ENCODE measurements at places on chromosomes 3 and 15. TPM values are rescaled to one million over a fixed set of nuclear protein-coding genes. Genes with fewer than 3 reads are reported as not detected.

SLC22A14 gene
- total RNA-seq, result not detected

GRK7 gene
- not detected for total RNA-seq

PGBD4 gene
- total RNA-seq, result 1.1 TPM

GRCh38 chr15:33419701-33420100 lies 108.9 kb downstream of the RYR3 start:
- H3K27ac ChIP-seq, result no peak overlapping the region
- no peak for DNase-seq
- no peak overlapping the region for H3K4me3 ChIP-seq
- no peaks in the 10 kb centered on the region for H3K36me3 ChIP-seq
- no peaks in the 10 kb centered on the region for H3K4me1 ChIP-seq

GRCh38 chr3:52236424-52236886 lies 2.5 kb downstream of the TWF2 start:
- H3K27ac ChIP-seq, result peak overlapping the region; percentile 80
- no peaks in the 10 kb centered on the region for H3K27me3 ChIP-seq
- DNase-seq, result no peak
- no peaks in the 10 kb centered on the region for H3K36me3 ChIP-seq

- H3K4me1 ChIP-seq, result peaks cover 12% of the 10 kb centered on the region
- H3K36me3 ChIP-seq, result no peaks in the 10 kb centered on the region
- H3K27ac ChIP-seq, result peak overlapping the region; percentile 2
- no peak overlapping the region for H3K4me3 ChIP-seq
- H3K27me3 ChIP-seq, result no peaks in the 10 kb centered on the region
Observed at GRCh38 chr3:49618412-49618811, 55.7 kb upstream of the APEH start.

DNA sequence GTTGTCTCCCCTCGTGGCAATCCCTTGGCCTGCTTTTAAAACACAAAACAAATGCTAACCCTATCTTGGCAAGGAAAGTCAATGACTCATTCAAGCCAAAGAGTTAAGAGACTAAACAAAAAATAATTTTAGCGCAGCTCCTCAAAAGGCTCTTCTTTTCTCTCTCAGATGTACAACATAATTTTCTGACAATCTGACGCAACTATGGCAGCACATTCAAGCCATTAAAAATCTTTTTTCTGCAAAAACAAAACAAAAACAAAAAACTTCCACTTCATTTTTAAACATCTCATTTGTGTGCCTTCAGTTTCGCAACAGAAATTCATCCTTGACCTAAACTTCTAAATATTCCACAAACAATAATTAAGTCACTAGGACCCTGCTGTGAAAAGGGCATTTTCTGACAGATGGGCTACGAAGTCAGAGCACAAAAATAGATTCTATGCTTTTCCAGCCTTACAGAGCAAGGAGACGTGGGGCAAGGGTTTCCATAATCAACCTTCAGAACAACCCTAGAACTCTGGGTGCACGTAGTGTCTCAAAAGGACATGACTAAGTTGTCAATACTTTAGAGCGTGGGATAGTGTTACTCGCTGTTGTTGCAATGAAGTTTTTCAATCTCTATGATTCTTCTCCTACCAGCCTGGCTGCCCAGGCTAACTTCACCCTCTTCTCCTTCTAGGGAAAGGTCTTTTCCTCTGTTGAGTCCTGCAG lies 84.3 kb downstream of the MB21D2 start:
- peak overlapping the region; percentile 35 for H3K27ac ChIP-seq
- no peak overlapping the region for H3K4me3 ChIP-seq
- H3K27me3 ChIP-seq, result no peaks in the 10 kb centered on the region
- H3K36me3 ChIP-seq, result 0 out of 2 replicates have a peak, but pooled peaks cover 3% of the 10 kb centered on the region
- peaks cover 51% of the 10 kb centered on the region for H3K4me1 ChIP-seq
- DNase-seq, result no peak

GRCh38 chr15:85380812-85381642 lies 624 bp downstream of the AKAP13 start:
- peaks cover 30% of the 10 kb centered on the region for H3K4me1 ChIP-seq

- peaks cover 9% of the 10 kb centered on the region for H3K27me3 ChIP-seq
- DNase-seq, result peak; percentile 44
- no peaks in the 10 kb centered on the region for H3K36me3 ChIP-seq
- H3K27ac ChIP-seq, result no peak overlapping the region
- H3K4me1 ChIP-seq, result peaks cover 37% of the 10 kb centered on the region
Observed at GRCh38 chr3:195908694-195909581, 587 bp upstream of the TNK2 start.

GRCh38 chr3:78529601-78530000 lies 1238.2 kb downstream of the ROBO1 start:
- H3K4me1 ChIP-seq, result no peaks in the 10 kb centered on the region
- H3K36me3 ChIP-seq, result no peaks in the 10 kb centered on the region
- no peak overlapping the region for H3K4me3 ChIP-seq
- H3K27ac ChIP-seq, result no peak overlapping the region

GRCh38 chr3:124044956-124045355 lies 53.0 kb upstream of the ROPN1 start:
- no peaks in the 10 kb centered on the region for H3K4me1 ChIP-seq
- DNase-seq, result no peak
- H3K27ac ChIP-seq, result no peak overlapping the region
- H3K36me3 ChIP-seq, result no peaks in the 10 kb centered on the region
- no peaks in the 10 kb centered on the region for H3K27me3 ChIP-seq

DNA sequence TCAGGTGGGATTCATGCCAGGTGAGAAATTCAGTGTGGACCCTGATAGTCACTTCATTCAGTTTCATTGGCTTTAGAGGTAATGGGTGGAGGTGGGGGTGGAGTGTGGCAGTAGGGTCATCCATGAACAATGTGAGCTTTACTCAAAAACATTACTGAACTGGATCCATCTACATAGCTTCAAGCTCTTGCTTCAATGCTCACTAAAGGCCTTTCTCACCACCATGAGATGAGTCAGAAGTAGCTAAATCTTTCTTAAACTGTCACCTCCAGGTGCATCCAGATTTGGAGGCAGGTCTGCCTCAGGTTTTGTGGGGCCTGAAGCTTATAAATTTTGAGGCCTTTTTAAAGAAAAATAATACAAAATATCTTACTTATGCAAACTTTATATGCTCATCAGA lies 363.6 kb downstream of the CHST2 start:
- H3K4me1 ChIP-seq, result peaks cover 16% of the 10 kb centered on the region

DNA sequence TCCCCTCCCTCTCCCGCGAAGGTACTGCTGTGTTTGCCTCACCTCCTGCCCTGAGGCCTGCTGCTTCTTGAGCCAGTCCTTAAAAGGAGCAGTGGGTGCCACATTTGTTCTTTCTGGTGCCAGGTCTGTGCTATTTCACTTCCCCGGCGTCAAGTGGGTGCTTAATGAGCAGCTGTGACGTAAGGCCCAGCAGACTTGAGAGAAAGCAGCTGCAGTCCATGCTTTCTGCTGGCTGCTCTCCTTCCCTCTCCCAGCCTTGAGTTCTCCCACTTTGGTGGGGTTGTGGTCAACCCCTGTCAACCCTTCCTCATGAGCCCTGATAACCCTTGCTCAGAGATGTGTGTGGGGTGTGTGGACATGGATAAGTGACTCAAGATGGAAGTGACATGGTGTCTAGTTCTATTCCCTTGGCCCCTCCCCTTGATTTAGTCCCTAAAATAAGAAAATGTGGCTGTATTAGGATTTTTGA lies 6.9 kb downstream of the INAFM2 start:
- peaks cover 55% of the 10 kb centered on the region for H3K4me1 ChIP-seq
- no peak overlapping the region for H3K4me3 ChIP-seq
- H3K36me3 ChIP-seq, result peaks cover 15% of the 10 kb centered on the region

DNA sequence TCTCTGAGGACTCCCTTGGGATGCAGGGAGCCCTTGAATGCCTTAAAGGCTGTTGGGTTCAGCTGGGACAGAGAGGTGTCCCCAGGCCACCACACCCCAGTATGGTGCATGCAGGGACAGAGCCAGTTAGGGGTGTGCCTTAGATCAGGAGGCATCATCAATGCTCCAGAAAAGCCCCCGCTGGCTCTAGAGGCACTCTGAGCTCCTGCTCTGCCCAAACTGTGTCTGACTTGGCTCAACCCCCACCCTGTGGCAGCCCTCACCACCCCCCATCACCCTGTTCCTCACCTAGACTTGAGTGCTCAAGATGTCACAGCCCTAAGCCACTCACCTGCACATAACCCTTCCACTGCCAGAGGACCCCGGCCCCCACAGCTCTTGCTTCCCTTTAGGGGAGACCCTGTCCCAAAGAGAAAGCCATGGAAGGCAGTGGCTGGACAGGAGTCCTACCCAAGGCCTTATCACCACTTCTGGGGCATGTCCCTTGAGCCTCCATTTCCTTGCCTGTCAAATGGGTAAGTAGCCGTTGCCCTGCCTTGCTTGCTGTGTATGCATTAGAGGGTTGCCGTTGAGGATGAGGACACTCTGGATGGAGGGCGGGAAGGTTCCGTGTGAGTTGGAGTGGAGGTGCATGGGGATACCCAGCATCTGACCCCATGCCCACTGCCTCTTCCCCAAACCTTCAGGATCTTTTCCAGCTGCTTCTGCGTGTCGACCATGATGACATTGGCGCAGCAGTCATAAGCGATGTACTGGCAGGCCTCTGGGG lies 41.4 kb downstream of the ACSBG1 start:
- no peaks in the 10 kb centered on the region for H3K4me1 ChIP-seq
- H3K27me3 ChIP-seq, result no peaks in the 10 kb centered on the region
- no peak overlapping the region for H3K4me3 ChIP-seq
- no peak for DNase-seq
- no peaks in the 10 kb centered on the region for H3K36me3 ChIP-seq

GRCh38 chr3:13027154-13027553 lies 46.1 kb downstream of the IQSEC1 start:
- no peak overlapping the region for H3K4me3 ChIP-seq
- H3K27me3 ChIP-seq, result no peaks in the 10 kb centered on the region
- peaks cover 11% of the 10 kb centered on the region for H3K4me1 ChIP-seq
- H3K36me3 ChIP-seq, result no peaks in the 10 kb centered on the region
- peak; percentile 61 for DNase-seq

GRCh38 chr15:71052356-71052755 lies 62.9 kb upstream of the THSD4 start:
- peaks cover 21% of the 10 kb centered on the region for H3K4me1 ChIP-seq
- H3K27ac ChIP-seq, result no peak overlapping the region
- no peak for DNase-seq
- no peak overlapping the region for H3K4me3 ChIP-seq
- 0 out of 2 replicates have a peak, but pooled peaks cover 3% of the 10 kb centered on the region for H3K36me3 ChIP-seq
- no peaks in the 10 kb centered on the region for H3K27me3 ChIP-seq

DNA sequence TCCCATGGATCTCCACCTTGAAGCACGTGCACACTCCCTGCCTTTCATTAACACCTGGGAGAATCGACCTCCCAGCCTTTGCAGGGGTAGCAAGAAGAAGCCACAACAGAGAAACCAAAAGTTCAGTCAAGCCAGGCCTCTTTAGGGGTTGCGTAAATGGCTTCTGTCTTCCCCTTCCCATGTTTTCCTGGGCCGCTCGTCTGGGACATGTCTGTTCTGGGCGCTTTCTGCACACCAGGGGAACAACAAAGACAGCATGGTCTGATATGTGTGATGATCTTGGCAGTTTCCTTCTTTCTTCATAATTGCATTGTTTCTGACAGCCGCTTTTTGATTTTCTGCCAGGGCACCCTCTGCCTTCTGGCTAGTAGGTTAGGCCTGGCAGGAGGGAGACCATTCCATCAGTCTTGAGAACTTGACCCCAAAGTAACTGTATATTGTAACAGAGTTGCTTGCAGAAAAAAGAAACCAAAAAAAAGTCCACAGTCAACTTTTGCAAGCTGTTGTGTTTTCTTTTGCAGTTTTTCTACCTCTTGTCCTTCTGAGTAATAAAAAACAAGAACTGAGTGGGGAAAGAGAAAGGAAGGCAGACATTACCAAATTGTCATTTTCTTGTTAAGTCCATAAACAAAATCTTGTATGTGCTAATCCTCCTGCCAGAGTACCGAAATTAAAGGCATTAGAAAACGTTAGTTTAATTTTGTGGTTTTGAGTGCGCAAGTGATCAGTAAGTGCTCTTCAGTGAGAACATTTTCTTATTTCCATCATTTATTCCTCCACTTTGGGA lies 56.0 kb upstream of the FURIN start:
- DNase-seq, result no peak
- H3K27ac ChIP-seq, result peak overlapping the region; percentile 96
- peaks cover 27% of the 10 kb centered on the region for H3K4me1 ChIP-seq
- H3K27me3 ChIP-seq, result no peaks in the 10 kb centered on the region

- no peaks in the 10 kb centered on the region for H3K27me3 ChIP-seq
- H3K36me3 ChIP-seq, result no peaks in the 10 kb centered on the region
- no peak for DNase-seq
- H3K4me3 ChIP-seq, result no peak overlapping the region
- H3K4me1 ChIP-seq, result no peaks in the 10 kb centered on the region
- peak overlapping the region; percentile 23 for H3K27ac ChIP-seq
Observed at GRCh38 chr15:76418352-76419140, 82.0 kb downstream of the ISL2 start.

- no peaks in the 10 kb centered on the region for H3K36me3 ChIP-seq
- H3K27me3 ChIP-seq, result no peaks in the 10 kb centered on the region
- no peak for DNase-seq
- H3K4me3 ChIP-seq, result no peak overlapping the region
Observed at GRCh38 chr3:194787650-194788049, 102.0 kb downstream of the FAM43A start.

DNA sequence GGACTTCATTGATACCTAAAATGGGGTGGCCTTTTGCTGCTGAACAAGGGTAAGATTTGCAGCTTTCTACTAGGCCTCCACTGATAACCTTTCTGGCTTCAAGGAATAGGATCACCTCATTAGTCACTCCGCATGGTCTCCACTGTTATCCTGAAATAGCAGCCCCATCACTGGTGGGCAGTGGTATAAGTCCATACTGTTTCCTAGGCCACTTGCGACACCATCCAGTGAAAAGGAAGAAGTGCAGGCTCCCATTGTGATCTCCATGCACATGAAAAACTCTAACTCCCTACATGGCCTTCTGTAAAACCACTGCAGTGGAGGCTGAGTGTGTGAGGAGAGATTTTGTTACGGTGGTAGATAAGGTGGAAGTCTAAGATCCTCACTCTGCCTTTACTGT lies 1455.9 kb downstream of the SI start:
- H3K4me3 ChIP-seq, result no peak overlapping the region
- no peaks in the 10 kb centered on the region for H3K36me3 ChIP-seq
- H3K27me3 ChIP-seq, result no peaks in the 10 kb centered on the region
- DNase-seq, result peak; percentile 32
- H3K27ac ChIP-seq, result no peak overlapping the region
- 0 out of 2 replicates have a peak, but pooled peaks cover 2% of the 10 kb centered on the region for H3K4me1 ChIP-seq

- peak; percentile 85 for DNase-seq
- peaks cover 10% of the 10 kb centered on the region for H3K27me3 ChIP-seq
- no peak overlapping the region for H3K4me3 ChIP-seq
Observed at GRCh38 chr15:92383519-92384324, 10.0 kb upstream of the ST8SIA2 start.

- no peak overlapping the region for H3K4me3 ChIP-seq
- peak; percentile 35 for DNase-seq
- H3K4me1 ChIP-seq, result peaks cover 28% of the 10 kb centered on the region
- H3K36me3 ChIP-seq, result no peaks in the 10 kb centered on the region
- no peak overlapping the region for H3K27ac ChIP-seq
- no peaks in the 10 kb centered on the region for H3K27me3 ChIP-seq
Observed at GRCh38 chr3:15823092-15823491, 25.3 kb upstream of the ANKRD28 start.

GRCh38 chr3:138936741-138937689 lies 9.9 kb downstream of the FOXL2 start:
- H3K4me1 ChIP-seq, result peaks cover 51% of the 10 kb centered on the region
- H3K27ac ChIP-seq, result no peak overlapping the region
- H3K36me3 ChIP-seq, result no peaks in the 10 kb centered on the region
